ENCODE measurements at places on chromosomes 2 and 18.

GRCh38 chr2:33321876-33322483 is 154.5 kb upstream of the RASGRP3 start:
- DNase-seq = no peak

- DNase-seq = no peak
Measured at GRCh38 chr2:55168221-55169154, 63.6 kb downstream of the CLHC1 start.

GRCh38 chr2:149994057-149994728 is 406.6 kb upstream of the MMADHC start:
- no peak for DNase-seq

- DNase-seq = no peak
Measured at GRCh38 chr2:160358046-160358445, 135.6 kb downstream of the RBMS1 start.

DNA sequence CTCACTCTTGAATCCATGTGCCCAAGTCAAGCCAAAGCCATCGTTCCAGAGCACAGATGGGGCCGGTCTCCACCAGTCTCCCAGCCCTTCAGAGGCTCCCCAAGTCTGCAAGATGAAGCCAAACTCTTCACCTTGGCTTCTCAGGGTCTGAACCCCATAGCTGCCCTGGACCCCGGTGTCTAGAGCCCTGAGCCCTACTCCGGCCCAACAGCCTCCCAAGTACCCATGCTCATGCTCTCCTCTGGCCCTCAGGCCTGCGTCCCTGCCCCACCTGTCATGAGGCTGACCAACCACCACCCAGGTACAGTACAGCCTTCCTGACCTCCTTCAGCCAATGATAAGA is 46.0 kb downstream of the ZNF516 start:
- no peak for DNase-seq

GRCh38 chr18:74528478-74528877 is 5.8 kb upstream of the CNDP1 start:
- no peak for DNase-seq

DNA sequence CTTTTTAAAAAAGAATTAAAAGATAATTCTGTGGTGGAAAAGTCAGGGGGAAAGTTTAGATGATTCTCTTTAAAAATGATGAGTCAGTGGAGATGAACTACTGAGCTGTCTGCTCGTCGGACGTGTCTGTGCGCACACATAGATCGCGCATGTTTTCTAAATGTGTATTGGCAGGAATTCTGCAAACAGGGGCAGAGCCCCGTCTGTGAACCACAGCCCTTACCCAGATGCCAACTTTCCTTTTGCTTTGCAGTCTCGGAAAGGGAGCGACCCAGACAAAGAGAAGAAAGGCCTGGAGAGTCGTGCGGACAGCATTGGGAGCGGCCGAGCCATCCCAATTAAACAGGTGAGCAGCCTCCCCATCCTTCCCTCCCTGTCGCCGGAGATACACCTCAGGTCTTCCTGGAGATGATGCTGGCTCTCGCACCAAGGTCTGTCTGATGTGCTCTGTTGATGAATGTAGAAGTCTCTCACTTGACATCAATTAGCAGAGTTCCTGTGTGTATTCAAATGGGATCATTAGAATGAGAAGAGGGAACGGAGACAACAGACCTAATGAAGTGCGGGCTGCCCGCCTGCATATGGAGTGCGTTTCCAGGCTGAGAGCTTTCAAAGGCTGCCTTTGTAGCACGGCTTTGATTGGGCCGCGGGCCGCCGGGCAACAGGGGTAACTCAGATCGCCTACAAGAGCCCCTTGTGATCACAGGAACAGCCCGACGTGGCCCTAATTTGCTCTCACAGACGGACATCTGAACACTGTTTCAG is 313.3 kb downstream of the AGAP1 start:
- no peak for DNase-seq

GRCh38 chr2:81250270-81250669 is 945.7 kb upstream of the LRRTM1 start:
- no peak for DNase-seq

GRCh38 chr2:238654479-238655197 is 193.2 kb upstream of the TWIST2 start:
- no peak for DNase-seq

GRCh38 chr18:63106727-63107126 is 212.8 kb downstream of the BCL2 start:
- DNase-seq = no peak

GRCh38 chr2:136530146-136530545 is 235.2 kb upstream of the THSD7B start:
- no peak for DNase-seq

- DNase-seq = no peak
Measured at GRCh38 chr2:106537047-106537446, 49.9 kb downstream of the CD8B2 start.

GRCh38 chr2:191910518-191910917 is 63.6 kb upstream of the CAVIN2 start:
- no peak for DNase-seq

DNA sequence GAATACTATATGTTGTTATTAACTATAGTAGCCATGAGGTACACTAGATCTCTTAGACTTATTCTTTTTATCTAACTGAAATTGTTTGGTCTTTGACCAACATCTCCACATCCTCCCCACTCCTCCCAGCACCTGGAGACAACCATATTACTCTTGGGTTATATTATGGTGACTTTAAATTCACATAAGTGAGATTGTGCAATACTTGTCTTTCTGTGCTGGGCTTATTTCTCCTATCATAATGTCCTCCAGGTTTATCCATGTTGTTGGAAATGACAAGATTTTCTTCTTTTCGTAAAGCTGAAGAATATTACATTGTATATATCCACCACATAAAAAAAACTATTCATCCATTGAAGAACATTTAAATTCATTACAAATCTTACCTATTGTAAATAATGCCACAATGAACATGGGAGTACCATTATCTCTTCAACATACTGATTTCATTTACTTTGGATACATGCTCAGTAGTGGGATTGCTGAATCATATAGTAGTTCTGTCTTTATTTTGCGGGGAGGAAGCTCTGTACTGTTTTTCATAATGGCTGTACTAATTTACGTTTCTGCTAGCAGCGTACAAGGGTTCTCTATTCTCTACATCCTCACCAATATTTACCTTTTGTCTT is 159.2 kb upstream of the SCN7A start:
- DNase-seq = no peak

DNA sequence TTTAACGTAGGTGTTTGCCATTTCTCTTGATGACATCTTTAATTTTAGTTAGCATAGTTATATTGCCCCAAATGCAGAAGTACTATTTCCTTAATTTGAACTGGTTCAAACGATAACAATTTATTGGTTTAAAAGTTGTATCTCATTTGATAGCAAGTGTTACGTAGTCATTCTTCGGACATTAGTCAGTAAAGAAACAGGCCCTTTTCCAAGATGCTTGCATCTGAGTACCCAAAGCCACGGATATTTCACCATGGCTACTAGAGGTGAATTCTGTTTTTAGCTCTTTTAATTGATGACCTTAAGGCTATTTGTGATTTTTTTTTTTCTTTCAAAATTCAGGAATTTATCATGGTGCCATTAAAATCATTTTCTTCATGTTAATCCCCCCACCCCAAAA is 32.1 kb downstream of the GLS start:
- no peak for DNase-seq

DNA sequence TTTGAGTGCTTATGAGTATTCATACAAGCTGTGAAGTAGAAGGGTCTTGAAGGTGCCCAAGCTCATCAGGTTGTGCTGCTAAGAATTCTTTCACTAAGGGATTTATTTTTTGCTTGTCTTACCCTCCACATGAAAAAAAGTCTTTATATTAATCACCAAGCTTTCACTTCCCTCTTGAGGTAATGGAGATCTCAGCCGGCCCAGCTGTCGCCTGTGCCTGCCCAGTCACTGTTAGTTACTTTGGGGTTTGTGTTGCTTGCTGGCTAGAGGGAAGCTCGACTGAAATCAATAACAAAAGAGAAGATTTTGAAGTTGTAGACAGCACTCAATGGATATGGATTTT is 21.9 kb downstream of the MC2R start:
- no peak for DNase-seq

GRCh38 chr2:215664847-215665525 is 229.1 kb upstream of the FN1 start:
- DNase-seq = peak; percentile 32

GRCh38 chr2:79711098-79711497 is 198.2 kb downstream of the CTNNA2 start:
- DNase-seq = no peak

GRCh38 chr2:201860636-201861066 is 54.3 kb downstream of the CDK15 start:
- DNase-seq = peak; percentile 39

- no peak for DNase-seq
Measured at GRCh38 chr18:80239830-80240229, 7.5 kb downstream of the PARD6G start.

DNA sequence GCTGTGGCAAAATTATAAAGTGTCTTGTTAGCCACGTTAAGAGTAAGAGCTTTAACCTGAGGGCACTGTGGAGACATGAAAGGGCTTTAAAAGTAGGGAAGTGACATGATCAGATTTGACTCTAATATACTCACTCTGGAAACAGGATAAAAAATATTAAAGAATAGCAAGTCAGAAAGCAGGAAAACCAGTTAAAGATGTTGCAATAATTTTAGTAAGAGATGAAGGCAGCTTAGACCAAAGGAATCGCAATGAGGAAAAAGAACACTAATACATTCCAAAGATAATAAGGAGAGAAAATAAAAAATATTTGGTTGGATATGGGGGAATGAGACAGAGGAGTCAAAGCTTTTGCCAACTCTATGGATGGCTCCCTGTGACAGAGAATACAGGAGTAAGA is 183.8 kb downstream of the DYM start:
- no peak for DNase-seq

GRCh38 chr18:48880931-48881330 is 69.8 kb downstream of the SMAD7 start:
- no peak for DNase-seq

DNA sequence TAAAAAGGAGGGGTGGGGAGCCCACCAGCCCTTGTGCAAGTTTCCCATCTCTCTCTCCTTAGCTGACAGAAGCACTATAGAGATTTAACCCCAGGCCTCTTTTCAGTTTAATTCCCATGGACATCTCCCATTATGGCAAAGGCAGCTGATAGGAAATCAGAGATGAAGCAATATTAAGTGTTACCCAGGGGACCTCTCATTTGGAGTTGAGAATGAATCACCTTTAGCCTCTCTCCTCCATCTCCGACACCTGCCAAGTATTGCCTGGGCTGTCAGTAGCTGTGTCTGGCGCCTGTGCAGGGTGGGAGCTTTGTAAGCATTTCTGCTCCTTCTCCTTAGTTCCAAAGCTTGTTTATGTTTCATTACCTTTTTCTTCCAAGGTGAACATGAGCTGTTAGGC is 109.0 kb downstream of the AQP4 start:
- DNase-seq = no peak

- no peak for DNase-seq
Measured at GRCh38 chr2:189096769-189097447, 82.7 kb downstream of the COL5A2 start.

GRCh38 chr2:132795220-132795619 is 125.2 kb upstream of the LYPD1 start:
- no peak for DNase-seq

DNA sequence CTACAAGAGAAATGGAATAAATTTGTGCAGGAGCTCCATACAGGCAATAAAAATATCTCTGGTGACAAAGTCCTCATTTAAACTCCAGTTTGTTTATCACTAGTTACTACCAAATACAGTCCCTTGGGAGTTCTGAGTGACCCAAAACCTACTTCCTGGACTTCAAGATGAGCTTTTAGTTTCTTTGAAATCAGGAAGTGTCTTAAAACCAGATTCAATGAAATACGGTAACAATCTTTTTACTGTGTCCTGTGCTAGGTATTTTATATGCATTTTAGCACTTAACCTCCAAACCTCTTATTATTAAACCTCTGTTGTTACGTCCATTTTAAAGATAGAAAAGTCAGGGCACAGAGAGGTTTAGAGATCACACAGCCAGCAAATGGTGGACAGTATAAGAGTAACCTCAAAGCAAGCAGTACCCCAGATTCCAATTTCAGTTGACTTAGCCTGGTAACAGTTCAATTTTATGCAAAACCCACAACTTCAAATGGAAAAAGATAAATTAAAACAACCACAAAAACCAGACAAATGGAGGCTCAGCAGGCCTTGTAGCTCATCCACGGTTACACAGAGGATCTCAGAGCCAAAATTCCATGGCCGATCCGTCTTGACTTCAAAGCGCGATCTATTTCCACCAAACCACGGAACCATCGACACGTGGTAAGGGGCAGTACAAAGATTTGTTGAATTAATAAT is 1.3 kb upstream of the KCMF1 start:
- DNase-seq = no peak

DNA sequence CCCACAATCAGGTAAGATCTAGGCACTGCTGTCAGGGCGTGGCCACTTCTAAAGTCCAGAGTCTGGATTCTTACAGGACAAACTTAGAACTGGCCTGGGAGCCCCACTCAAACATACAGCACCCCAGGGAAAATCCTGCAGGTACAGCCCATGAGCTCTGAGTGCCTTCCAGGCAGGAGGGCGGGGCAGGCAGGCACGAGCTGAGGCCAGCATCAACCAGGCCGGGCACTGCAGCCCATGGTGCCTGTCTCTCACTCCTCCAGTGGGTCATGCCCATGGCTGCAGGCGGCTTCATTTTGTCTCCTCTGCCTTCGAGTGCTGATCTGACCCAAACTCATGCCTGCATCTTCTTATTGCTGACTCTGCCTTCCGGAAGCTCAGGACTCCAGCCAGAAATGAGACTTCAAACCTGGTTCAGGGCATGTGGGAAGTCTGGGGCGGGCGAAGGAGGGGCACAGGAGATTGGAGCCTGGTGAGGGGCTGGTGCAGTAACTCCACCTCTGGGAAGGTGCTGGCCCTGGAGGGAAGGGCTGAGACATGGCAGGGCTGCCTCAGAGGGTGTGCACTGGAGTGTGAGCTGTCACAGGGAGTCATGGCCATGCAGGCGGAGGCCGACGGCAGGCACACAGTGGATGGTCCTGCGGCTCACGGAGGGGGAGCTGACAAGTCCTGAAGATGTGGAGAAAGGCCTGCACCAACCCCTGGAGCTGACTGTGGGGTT is 40.5 kb downstream of the HS6ST1 start:
- DNase-seq = no peak

DNA sequence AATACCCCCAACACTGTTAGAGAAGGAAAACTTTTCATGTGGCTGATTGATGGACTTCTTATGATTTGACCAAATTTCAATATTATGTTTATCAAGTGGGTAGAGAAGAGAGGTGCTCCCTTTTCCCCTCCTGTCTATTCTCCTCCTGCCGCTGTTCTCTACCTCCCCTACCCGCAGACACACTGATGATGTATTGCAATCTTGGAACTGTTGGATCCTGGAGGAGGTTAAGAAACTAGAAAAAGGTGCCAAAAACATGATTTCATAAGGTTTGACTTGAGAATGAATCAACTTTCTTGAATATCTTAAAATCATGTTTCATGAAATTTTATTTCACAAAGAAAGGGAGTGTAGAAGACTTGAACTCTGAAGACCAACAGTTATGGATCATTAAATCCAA is 125.8 kb downstream of the MEIS1 start:
- no peak for DNase-seq

GRCh38 chr2:82539280-82539621 is 1919.8 kb downstream of the SUCLG1 start:
- no peak for DNase-seq

- DNase-seq = no peak
Measured at GRCh38 chr2:4300616-4301015, 597.2 kb downstream of the DCDC2C start.

Data from 8988T (cell line).